ENCODE measurements at places on chromosomes 6 and 20.

GRCh38 chr6:6982663-6983062 lies 125.1 kb upstream of the RREB1 start:
- no peak for DNase-seq

- no peak for DNase-seq
Observed at GRCh38 chr6:142359271-142359960, 57.6 kb downstream of the ADGRG6 start.

DNA sequence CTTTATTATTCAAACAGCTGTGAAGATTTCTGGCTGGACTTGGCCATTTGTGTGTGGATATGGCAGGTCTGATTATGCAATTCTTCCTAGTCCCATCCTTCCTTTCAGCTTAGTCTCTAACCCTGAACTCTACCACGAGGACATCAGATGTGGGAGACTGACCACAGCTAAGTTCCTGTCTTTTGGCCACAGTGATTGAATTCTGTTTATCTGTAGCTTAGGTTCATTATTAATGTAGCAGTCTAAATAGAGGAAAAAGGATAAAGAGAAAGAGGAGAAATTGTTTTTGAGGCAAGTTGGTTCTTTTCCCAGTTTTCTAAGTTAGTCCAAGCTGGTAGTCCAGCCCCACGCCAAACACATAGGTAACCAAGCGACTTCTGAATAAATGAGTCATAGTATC lies 598.9 kb downstream of the RFPL4B start:
- DNase-seq, result no peak

DNA sequence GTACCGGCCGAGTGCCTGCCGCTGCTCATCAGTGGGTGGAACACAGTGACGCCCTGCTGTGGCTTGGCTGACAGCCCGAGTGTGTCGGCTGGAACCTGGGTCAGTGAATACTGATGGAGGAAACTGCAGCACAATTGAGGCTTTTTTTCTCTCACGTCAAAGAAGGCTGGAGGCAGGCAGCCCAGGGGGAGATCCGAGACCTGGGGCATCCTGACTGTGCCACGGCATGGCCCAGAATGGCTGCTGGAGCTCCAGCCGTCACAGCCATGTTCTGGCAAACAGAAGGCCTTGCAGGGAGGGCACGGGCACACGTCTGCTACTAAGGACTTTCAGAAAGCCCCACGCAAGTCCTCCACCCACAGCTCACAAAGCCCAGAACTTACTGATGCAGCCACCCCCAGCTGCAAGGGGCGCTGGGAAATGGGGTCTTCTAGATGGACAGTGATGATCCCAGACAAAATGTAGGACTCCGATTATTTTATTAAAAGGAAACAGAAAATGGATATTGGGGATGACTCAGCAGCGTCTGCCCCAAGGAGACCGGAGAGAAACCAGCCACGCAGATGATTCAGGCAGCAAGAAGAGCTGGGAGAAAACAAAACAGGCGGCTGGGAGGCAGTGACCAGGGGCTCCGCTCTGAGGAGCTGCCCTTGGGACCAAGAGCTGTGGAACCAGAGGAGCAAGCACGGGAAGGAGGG lies 140.0 kb downstream of the TAF4 start:
- no peak for DNase-seq

- DNase-seq, result no peak
Observed at GRCh38 chr6:111739257-111739696, 133.6 kb upstream of the TRAF3IP2 start.

DNA sequence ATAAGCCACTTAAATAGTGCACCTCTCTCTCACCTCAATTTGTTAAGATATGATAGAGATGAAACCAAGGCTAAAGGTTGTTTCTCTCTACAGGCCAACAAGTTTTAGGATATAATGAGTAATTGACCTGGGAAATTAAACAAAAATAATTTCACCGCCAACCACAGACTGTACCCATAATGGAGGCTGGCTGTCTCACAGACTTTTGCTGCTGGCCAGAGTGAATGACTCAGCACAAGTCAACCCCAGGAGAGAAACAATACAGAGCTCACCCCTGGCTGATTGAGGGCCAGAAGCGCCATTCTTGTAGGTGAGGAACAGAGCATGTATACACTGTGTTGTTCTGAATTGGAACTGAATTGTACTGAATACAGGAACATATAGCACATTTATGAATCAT lies 99.9 kb downstream of the CAP2 start:
- no peak for DNase-seq

DNA sequence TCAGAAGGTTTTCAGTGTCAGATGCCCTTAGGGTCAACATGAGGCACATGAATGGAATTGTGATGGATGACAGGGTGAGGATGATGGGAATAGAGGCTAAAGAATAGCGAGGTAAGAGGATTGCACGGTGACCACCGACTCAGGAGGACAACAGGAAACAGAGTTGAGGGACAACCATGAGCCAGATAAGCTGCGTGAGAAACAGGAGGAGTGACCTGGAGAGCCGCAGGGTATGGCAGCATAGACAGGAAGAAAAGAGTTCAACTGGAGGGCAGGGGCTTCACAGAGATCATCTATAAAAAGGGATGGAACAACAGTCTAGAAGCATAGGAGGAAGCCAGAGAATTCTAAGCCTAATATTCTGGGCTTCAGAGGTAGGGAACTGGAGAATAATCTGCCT lies 84.7 kb upstream of the ENPP5 start:
- DNase-seq, result no peak

- no peak for DNase-seq
Observed at GRCh38 chr6:87798393-87799278, 96.6 kb upstream of the AKIRIN2 start.

- DNase-seq, result no peak
Observed at GRCh38 chr20:52103335-52103912, 88.2 kb downstream of the ZFP64 start.

GRCh38 chr6:20906945-20907344 lies 372.7 kb downstream of the CDKAL1 start:
- no peak for DNase-seq

GRCh38 chr6:116564311-116564710 lies 7.0 kb upstream of the RWDD1 start:
- no peak for DNase-seq

DNA sequence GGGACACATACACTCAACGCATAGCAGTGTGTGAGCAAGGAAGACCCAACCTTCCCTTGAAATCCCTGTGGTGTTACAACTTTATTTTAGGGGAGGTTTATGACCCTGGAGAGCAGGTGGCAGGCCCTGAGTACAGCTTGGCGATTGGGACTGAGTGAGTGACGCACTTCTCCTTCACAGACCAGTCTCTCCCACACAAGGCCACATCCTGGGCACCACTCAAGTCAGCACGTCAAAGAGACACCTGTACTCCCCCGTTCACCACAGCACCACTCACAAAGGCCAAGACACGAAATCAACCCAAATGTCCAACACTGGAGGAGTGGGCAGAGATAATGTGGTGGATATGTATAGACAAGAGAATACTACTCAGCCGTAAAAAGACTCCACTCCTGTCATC lies 57.0 kb upstream of the FRMD1 start:
- no peak for DNase-seq

DNA sequence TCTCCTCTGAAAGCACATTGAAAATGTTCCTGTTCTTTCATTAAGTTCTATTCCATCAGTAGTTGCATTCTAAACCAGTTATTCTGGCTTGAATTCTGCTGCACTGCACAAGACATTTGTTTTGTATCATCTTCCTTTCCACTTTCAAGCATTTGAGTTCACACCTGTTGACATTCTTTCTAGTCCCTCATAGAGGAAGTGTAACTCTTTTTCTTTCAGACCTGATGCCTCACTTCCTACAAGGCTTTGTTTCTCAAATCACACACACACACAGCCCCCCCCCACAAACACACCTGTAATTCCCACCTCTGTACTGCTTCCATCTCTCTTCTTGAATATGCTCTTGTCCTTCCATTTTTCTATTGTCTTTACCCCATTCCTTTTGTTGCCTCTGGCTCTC lies 50.9 kb downstream of the CCN2 start:
- DNase-seq, result no peak

DNA sequence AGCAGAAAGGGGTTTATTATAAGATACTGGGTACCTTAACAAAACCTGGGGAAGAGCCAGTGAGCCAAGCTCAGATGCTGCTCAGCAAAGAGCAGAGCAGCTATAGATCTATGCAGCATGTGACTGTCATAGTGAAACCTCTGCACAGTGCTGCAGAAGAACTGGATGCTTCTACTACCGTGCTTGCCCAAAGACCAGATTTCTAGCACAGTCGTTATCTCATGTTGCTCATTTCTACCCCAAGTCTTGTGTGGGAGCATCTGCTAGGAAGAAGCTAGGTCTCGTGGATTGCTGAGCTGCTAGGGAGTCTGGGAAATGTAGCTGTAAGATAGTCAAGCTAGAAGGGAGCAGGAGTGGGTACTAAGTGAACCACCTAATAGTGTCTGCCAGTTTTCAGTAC lies 31.7 kb upstream of the GNRH2 start:
- DNase-seq, result no peak

GRCh38 chr6:17721671-17722070 lies 14.9 kb upstream of the NUP153 start:
- DNase-seq, result no peak

- DNase-seq, result no peak
Observed at GRCh38 chr6:9025796-9026394, 590.5 kb upstream of the SLC35B3 start.

GRCh38 chr20:5041433-5041832 lies 40.1 kb upstream of the SLC23A2 start:
- peak; percentile 64 for DNase-seq

- no peak for DNase-seq
Observed at GRCh38 chr6:130132286-130132701, 90.5 kb downstream of the SAMD3 start.

GRCh38 chr6:16639684-16640480 lies 121.4 kb downstream of the ATXN1 start:
- peak; percentile 66 for DNase-seq

- peak; percentile 27 for DNase-seq
Observed at GRCh38 chr20:14997791-14998190, 660.4 kb upstream of the FLRT3 start.

- no peak for DNase-seq
Observed at GRCh38 chr20:38181971-38182370, 16.9 kb upstream of the TGM2 start.

- no peak for DNase-seq
Observed at GRCh38 chr6:111854683-111855082, 18.6 kb downstream of the FYN start.

DNA sequence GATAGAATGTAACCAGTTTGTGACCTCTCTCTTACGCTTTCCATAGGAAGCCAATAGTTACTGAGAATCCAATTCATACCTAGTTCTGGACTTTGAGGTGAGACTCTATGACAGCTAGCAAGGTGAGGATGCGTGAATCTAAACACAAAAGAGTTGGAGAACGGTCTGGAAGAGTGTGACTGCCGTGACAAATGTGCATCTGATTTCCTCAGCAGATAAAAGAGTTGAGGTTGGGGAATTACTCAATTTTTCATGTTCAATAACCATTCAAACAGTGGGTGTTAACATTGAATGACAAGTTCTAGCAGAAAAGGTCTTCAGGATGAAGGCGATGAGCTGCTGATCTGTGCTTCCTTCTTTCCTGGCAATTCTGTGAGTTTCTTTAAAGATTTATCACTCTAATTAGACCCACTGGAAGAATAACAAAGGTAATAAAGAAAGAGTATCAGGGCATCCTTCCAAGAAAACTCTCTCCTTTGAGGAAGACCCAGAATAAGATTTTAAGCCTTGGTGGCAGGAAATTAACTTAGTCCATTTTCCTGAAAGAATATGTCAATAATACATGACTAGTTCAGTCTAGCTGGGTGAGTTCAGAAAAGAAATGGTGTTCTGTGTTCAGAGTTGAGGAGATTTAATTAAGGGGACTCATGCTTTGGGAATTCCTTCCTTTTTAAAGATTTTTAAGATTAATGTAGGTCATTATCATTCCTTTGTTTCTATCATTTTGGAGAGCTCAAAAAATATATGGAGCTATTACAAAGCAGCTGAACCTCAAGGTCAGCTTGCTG lies 24.5 kb downstream of the KIF3B start:
- DNase-seq, result no peak

DNA sequence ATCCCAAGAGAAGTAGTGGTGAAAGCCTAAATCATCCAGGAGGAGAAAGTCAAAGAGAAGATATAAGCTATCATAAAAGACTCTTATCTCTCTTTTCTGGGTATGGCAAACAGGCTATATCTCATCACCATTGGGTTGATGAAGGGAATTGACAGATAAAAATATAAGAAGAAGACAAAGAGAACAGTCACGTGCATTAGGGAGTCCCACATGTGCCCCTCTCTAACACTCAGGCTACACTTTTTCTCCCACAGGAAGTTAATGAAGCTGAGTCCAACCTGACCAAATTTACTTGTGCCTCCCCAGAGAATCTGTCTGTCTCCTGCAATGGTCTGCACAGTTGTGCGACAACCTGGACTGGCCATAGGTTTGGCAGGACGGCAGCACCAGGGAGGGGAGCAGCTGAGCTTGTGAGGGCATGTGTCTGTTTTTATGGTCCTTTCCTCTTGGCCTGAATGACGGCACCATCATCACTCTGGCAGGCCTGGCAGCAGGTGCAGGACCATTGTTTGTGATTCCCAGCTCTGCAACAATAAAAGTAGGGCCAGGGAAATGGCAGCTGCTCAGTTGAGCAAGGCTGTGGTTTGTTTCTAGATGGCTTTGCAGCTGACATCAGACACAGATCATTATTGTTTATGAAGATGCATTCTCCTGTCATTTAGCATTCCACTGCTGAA lies 144.5 kb upstream of the MCHR2 start:
- no peak for DNase-seq

- DNase-seq, result no peak
Observed at GRCh38 chr6:46090115-46091079, 39.4 kb upstream of the ENPP4 start.

DNA sequence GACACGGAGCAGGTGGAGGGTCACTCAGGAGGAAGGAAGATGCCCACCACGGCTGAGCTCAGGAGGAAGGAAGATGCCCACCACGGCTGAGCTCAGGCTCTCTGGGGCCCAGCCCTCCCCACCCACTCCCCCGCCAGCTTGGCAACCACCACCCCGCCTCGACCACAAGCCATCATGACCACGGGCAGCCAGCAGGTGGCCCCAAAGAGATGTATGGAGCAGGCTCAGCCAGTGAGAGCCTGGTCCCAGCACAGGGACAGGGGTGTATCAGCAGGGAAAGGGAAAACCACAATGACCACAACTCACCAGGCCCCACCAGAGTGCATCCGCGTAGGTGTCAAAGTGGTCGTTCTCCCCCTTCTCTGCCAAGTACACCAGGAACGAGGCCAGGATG lies 30.4 kb downstream of the KCNQ2 start:
- no peak for DNase-seq

DNA sequence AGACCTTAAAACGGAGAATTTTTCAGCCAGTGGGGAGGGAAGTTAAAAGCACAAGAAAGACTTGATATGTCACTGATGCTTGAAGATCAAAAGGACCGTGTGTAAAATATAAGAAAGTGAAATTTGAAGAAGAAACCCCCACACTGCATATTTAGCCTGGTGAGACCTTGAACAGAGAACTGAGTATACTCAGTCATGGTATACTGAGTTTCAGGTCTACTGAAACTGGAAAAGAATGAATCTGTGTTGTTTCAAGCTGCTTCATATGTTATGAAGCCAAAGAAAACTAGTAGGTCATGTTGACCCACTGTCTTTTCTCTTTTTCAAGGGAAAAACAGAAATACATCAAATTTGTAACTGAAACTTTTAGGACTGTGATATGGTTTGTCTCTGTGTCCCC lies 443.8 kb upstream of the GJE1 start:
- no peak for DNase-seq

Measured in GM04503 (cell line).